ENCODE measurements at places on chromosomes 5 and 9.

- no peak for DNase-seq
These were observed 239.3 kb downstream of the CETN3 start for GRCh38 chr5:90170261-90170660.

DNA sequence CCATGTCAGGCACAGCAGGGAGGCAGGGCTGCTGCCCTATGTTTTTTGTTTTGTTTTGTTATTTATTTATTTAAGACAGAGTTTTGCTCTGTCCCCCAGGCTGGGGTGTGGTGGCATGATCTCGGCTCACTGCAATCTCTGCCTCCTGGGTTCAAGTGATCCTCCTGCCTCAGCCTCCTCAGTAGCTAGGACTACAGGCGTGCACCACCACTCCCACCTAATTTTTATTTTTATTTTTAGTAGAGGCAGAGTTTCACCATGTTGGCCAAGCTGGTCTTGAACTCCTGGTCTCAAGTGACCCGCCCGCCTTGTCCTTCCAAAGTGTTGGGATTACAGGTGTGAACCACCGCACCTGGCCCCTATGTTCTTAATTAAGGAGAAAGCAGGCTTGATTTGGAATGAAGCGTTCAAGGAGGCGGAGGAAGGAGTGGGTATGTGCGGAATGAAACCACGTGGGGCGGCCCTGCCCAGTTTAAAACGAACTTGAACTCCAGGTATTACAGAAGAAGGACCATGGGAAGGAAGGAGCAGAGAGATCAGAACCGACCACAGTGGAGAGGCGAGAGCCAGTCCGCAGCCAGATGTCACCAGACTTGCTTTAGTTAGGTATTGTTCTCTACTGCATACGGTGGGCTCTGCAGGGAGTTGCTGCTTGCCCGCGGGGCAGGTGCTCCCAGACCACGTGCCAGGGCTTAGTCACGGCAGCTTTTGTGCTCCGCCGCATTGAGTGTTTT is 34.9 kb upstream of the EPB41L4B start:
- no peak for DNase-seq

DNA sequence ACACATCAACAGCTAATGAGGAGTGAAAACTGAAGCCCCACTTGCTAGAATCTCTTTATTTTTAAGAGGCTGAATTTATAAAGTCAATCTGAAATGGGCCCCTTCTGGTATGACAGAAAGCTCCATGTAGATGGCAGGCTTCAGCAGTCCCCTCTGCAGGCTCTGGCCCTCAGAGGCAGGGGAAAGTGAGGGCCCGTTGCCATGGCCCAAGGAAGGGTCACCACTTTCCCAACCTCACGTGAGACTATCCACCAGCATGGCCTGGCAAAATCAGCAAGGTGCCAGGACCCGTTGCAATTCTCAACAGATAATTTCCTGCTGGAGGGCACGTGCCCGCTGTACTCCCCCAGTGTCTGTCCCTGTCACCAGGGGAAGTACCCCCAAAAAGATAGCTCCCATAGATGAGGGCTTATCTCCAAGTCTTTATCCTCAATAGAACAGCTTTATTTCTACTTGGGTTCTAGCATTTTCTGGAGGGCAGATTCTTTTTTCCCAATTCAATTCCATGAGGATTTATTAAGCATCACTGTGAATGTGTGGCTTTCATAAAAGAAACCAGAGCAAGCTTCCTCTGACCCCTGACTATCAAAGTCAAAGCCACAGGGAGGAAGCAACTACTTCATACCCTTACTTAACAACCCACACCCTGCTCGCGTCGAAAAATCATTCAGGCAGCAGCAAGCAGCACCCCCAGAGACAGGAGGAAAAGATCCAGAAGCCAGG is 85.4 kb upstream of the FSTL4 start:
- no peak for DNase-seq

GRCh38 chr5:173392-174290 is 17.7 kb upstream of the LRRC14B start:
- no peak for DNase-seq

- no peak for DNase-seq
These were observed 807 bp upstream of the PLGRKT start for GRCh38 chr9:5438301-5439162.

DNA sequence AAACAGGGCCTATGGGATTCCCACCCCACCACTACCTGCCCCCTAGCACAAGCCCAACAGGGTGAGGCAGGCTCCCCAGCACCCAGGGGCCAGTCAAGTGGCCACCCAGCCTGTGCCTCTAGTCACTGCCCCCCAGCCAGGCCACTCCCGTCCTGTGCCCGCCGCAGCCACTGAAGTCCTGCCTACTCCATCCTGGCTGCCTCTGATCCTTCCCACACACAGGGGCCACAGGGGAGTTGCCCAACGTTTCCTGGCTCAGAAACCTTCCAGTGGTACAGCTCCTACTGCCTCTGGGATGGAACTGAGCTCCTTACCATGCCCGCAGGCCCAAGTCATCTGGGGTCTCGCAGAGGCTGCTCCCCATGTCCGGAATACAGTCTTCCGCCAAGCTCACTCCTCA is 70.2 kb upstream of the STXBP1 start:
- DNase-seq: no peak

- no peak for DNase-seq
These were observed 50.9 kb downstream of the FANCC start for GRCh38 chr9:95266649-95267048.

GRCh38 chr5:75260708-75261107 is 24.0 kb upstream of the ANKRD31 start:
- no peak for DNase-seq

GRCh38 chr5:41575110-41575779 is 64.8 kb upstream of the PLCXD3 start:
- no peak for DNase-seq

DNA sequence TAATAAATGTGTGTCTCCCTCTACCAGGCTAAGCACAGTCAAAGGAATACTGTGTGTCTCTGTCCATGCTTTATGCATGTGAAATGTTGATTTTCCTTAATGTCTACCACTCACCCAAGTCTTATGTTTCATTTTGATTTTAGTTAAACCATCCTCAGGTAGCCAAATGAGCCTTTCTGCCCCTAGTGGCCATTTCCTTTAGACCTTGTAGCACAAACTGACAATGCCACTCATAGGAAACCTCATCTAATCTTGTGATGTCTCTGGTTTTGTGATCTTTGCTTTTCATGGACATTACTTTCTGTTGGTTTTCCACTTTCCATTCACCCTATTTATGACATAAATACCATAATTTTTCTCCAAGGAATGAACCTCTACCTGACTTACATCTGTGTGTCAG is 820.8 kb downstream of the MAT2B start:
- DNase-seq: no peak

GRCh38 chr5:93715327-93715726 is 26.1 kb downstream of the POU5F2 start:
- no peak for DNase-seq

GRCh38 chr5:63341442-63341841 is 620.8 kb downstream of the HTR1A start:
- DNase-seq: no peak

GRCh38 chr5:101897914-101898313 is 398.2 kb downstream of the SLCO4C1 start:
- no peak for DNase-seq

DNA sequence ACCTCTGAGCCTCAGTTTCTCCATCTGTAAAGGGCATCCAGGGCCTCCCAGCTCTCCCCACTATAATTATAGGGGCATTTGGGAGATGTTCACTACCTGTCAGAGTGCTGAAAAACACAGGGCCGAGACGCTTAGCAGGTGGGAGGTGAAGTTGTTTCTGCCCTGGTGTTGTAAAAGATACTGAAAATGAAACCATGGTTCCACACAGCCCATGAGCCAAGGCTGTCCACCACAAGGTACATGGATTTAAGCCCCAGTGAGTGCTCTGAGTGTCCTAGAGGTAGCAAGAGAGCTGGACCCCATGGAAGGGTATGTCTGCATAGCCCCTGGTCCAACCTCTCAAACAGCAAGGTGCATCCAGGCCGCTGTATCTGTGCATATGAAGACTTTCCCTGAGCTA is 137.5 kb downstream of the C5orf15 start:
- DNase-seq: no peak

DNA sequence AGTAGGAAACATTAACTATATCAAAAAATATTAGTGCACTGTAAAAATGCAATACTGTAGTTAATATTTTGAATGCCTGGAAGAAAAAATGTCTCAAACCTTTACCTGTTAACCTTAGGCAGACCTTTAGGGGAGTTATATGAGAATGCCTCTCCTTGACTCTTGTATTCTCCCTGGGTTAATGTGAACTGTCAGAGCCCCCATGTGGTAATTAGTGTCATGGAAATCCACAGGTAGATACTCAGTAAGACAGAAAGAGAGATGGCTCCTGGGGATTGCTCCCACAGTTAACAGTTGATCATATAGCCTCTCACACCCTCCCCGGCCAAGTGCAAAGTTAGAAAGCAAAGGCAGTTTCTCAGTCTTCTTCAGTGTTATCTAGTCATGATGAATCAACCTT is 742.8 kb downstream of the NR2F1-AS1 start:
- no peak for DNase-seq

DNA sequence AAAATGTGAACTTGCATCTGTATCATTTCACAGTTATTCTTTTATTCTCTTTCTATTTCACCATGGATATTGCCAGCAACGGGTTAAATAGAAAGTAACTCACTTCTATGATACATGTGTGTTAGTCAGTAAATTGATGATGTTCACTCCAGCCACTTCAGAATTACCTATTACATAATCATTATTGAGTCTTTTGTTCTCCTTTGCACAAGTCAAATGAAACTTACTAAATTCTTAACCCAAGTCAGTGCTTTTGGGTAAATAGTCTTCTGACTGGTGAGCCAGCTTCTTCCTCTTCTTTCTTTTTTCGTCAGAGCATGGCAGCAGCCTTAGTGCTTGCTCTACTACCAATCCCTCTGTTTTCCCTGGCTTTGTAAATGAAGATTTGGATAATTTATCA is 344.3 kb downstream of the RAB3C start:
- DNase-seq: no peak

DNA sequence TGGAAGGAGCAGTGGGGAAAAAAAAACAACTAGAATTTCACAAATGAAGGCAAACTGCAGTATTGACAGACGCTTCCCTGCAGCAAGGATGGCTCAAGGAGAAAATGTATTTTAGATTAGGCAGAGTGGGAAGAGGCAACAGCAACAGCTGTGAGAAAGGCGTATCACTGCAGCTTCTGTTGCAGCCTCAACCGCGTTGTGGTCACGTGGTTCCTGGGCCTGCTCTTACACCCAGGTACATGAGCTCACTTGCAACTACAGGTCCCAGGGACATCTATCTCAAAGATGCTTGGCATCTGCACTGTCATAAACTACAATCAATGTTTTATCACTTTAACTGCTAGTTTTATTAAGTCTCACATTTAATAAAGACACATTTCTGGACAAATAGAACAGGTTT is 36.0 kb upstream of the GOLM1 start:
- no peak for DNase-seq

DNA sequence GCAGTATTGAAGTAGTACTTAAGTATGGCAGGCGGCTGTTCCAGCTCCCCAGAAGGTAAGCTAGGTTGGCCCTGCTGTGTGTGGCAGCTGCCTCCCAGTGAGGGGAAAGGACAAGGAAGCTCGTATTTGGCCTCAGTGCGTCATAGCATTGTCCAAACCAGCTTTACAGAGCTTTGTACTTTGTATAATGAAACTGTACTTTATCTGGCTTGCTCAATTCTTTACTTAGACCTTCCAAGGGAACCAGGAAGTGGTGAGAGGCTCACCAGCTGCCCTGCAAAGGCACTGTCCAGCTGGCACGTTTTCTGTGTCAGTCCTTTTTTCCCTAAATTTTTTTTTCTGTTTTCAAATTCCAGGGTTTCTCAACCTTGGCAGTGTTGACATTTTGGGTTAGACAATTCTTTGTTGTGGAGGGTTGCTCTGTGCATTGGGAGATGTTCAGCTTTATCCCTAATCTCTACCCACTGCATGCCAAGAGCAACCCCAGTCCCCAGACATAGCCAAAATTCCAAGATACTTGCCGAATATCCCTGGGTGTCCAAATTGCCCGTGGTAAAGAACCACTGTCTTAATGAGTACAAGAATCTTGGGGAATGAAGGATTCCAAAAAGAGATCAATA is 474.5 kb downstream of the LRRC70 start:
- no peak for DNase-seq

DNA sequence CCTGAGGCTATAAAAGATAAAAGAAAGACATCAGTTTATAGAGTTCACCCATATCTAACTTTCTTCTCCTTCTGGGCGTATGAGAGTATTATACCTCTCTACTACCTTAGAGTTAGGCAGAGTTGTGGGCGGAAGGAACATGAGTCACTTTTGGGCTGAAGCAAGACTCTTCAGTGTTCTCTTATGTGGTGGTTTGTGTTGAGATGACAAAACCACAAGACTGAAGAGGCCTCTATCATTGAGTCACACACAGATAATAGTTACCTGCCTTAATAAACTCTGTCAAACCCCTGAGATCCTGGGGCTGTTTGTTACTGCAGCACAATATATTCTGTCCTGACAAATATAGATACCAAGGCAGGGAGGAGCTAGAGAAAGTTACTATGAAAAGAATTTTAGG is 184.2 kb downstream of the EFNA5 start:
- no peak for DNase-seq

- DNase-seq: no peak
These were observed 36.6 kb upstream of the RAPGEF1 start for GRCh38 chr9:131776473-131776872.

GRCh38 chr5:151612689-151613427 is 21.7 kb upstream of the FAT2 start:
- peak; percentile 60 for DNase-seq

GRCh38 chr9:121249563-121249962 is 18.4 kb upstream of the GSN start:
- no peak for DNase-seq

DNA sequence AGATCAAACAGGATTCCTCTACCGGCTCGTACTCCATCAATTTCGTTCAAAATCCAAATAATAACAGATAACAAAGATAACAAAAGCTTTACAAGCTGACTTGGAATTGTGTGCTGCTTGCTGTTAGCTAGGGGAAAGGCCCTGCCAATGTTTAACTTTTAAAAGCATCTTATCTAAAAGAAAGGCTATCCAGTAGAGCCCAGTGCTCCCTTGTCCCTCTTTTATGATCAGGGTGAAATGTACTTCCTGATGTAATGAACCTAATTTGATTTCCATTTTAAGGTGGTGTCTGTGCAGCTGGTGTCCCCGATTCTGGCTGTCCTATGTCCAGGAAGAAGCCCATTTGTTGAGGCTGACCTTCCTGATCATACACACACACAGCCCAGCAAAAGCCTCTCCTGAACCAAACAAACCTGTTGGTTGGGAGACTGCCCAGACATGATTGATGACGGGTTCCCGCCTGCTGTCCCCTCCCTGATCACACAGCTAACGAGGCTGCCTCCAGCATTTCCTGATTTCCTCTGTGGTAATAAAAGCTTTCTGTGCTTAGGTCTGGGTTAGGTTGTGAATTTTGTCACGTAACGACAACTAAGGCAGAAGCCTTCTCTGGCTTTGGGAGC is 54.1 kb downstream of the PWWP2A start:
- no peak for DNase-seq

DNA sequence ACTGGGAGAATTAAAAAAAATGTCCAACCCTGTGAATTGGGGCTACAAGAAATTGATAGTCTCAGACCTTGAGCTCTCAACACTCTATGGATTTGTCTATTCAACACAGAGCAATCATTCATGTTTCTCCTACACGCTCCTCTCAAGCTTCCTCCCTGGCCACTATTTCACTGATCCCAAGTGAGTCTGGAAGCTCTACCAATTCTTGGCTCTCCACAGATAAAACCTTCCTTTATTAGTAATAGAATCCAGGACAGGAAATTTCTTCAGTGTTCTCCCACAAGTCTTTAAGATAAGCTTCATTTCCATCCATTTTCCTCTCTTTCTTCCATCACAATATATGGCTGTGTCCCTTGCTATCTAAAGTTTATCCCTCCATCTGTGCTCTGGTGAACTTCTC is 215.1 kb upstream of the PAPPA start:
- DNase-seq: no peak

All from naive thymus-derived CD4-positive, alpha-beta T cell (primary cell).